Gastrocnemius medialis (tissue), 4 donors: ENCODE measurements at places on chromosomes 2 and 18.

- H3K27ac ChIP-seq = no peak overlapping the region
- no peak overlapping the region for H3K4me3 ChIP-seq
- H3K36me3 ChIP-seq = no peaks in the 10 kb centered on the region
- DNase-seq = no peak
- no peaks in the 10 kb centered on the region for H3K27me3 ChIP-seq
Observed at GRCh38 chr2:218033208-218033589, 30.4 kb upstream of the TNS1 start.

- H3K4me3 ChIP-seq = no peak overlapping the region
- no peak overlapping the region for H3K27ac ChIP-seq
- DNase-seq = no peak
- no peaks in the 10 kb centered on the region for H3K4me1 ChIP-seq
- no peaks in the 10 kb centered on the region for H3K27me3 ChIP-seq
Observed at GRCh38 chr2:173248381-173248780, 106.3 kb upstream of the CDCA7 start.

DNA sequence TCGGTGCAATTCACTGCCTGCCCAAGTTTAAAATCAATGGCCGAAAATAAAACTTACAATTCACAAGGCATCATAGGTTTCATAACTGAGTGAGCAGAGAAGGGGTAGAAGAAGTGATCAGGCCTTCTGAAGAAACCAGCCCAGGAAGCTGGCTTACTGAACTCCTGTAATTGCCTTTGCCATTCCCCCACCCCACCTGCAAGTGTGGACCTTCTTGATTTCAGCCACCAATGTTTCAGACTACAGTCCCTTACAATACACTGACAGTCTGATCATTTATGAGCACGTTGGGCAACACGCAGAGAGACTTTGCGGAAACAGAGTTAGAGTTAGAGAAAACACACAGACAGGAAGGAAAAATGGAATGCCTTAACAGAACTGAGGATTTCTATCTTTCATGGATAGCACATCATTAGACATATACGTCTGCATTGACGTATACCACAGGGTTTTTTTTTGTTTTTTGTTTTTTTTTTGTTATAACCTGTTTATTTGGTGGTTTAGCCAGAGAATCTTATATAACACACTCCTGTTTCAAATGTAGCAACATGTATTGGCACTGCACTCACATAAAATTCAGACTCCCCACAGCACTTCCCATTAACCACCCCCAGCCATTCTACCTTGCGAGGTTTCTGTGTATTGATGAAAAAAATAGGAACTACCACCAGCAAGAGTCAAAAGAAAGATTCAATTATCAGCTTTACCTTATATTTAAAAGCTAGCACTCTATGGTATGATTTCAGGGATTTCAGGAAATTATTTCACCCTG is 126.4 kb downstream of the CACNB4 start:
- H3K27me3 ChIP-seq = no peaks in the 10 kb centered on the region
- H3K4me3 ChIP-seq = no peak overlapping the region
- no peak for DNase-seq

GRCh38 chr2:95303191-95303919 is 6.2 kb downstream of the KCNIP3 start:
- H3K27me3 ChIP-seq = peaks cover 41% of the 10 kb centered on the region
- no peaks in the 10 kb centered on the region for H3K4me1 ChIP-seq
- no peak for DNase-seq
- H3K27ac ChIP-seq = no peak overlapping the region
